M059J (cell line): ENCODE measurements at places on chromosomes 4 and X.

DNA sequence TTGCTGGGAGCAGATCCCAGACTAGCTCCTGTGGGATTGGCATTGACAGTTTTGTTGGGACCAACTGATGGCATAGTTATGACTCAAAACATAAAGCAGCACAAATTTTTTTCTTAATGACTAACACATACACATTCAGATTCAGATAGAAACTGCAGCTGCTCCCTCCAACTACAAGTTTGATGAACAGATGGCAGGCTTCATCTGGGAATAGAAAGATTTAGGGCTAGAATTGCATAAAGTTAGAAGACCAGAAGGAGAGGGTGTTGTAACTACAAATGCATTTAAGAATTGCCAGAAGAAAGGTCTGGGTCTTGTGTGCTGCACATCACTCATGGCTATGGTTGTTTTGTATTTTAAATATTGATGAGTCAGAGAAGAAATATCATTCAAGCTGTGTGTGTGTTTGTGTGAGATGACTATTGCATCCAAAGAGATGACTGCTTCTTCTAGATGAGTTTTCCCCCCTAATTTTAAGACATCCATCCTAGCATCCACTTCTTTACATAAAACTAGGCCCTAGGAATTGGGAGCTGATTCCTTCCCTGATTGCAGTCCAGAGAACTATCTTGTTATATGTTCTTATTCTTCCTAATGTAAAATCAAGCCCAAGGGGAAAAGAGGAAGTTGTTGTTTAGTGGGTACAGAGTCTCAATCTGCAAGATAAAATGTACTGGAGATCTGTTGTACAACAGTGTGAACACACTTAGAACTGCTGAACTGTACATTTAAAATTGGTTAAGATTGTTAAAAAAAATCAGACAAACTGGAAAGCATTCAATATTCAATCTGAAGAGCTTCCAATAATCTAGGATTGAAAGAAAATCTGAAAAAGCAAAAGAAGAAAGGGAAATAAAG lies 175.1 kb downstream of the PARM1 start:
- no peak for DNase-seq

GRCh38 chr4:105568584-105568983 lies 16.2 kb downstream of the ARHGEF38 start:
- DNase-seq, result no peak

GRCh38 chr4:187184508-187184907 lies 460.9 kb upstream of the FAT1 start:
- DNase-seq, result peak; percentile 76

- DNase-seq, result peak; percentile 76
Measured at GRCh38 chrX:16023790-16024734, 99.3 kb upstream of the GRPR start.

GRCh38 chr4:138252551-138252950 lies 10.4 kb upstream of the SLC7A11 start:
- no peak for DNase-seq

- peak; percentile 83 for DNase-seq
Measured at GRCh38 chrX:103254921-103255493, at the start of gene TCEAL8. Gene TCEAL8 (minus strand): TSS chrX:103255155. CDS start chrX:103253979, 1,176 bp downstream.

- DNase-seq, result no peak
Measured at GRCh38 chr4:137451172-137451825, 81.0 kb downstream of the PCDH18 start.

DNA sequence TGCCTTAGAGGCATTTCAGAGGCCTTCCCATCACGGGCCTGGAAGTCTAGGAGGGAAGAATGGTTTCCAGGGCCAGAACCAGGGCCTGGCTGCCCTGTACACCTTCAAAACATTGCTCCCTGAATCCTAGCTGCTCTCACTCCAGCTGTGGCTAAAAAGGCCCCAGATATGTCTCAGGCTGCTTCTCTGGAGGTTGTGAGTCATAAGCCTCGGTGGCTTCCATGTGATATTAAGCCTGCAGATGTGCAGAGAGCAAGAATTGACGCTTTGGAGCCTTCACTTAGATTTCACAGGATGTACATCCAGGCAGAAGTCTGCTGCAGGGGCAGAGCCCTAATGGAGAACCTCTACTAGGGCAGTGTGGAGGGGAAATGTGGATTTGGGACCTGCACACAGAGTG lies 502.5 kb downstream of the GRXCR1 start:
- DNase-seq, result peak; percentile 5

- DNase-seq, result no peak
Measured at GRCh38 chr4:103664436-103665075, 55.2 kb downstream of the TACR3 start.

DNA sequence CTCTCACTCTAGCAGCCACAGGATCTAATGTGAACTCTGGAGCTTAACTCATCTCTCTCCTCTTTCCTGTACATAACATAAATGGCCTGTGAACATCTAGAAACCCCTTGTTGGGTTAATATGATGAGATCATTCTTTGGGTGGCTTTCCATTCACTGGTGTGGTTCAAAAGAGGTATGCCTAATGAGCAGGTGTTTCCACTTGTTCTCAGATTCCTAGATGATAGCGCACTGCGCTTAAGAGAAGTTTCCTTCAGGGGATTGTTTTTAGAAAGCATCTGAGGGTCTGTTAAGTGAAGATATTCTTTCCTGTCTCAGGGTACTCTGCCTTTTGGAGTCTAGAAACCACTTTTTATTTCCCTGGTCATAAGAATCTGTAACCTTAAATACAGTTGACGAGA lies 32.5 kb downstream of the FRMPD4 start:
- no peak for DNase-seq

- peak; percentile 45 for DNase-seq
Measured at GRCh38 chrX:15142084-15142715, 127.7 kb downstream of the ASB9 start.

DNA sequence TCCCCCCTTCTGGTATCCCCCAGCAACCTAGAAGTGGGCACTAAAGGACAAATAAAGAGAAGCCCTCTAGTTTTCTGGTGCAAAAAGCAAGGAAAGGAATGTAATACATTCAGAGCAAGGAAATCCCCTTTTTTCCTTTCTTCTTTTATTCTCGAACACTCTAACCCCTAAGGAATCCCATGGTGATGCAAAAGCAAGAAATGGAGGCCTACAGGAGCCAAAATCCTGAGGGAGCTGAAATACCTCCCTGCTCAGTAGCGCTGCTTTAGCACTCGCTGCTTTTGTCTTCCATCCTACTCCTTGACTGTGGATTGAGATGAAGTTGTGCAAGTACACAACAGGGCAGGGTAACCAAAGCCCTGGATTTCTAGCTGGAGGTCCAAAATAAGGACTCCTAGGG lies 251.0 kb downstream of the PRDM5 start:
- no peak for DNase-seq

DNA sequence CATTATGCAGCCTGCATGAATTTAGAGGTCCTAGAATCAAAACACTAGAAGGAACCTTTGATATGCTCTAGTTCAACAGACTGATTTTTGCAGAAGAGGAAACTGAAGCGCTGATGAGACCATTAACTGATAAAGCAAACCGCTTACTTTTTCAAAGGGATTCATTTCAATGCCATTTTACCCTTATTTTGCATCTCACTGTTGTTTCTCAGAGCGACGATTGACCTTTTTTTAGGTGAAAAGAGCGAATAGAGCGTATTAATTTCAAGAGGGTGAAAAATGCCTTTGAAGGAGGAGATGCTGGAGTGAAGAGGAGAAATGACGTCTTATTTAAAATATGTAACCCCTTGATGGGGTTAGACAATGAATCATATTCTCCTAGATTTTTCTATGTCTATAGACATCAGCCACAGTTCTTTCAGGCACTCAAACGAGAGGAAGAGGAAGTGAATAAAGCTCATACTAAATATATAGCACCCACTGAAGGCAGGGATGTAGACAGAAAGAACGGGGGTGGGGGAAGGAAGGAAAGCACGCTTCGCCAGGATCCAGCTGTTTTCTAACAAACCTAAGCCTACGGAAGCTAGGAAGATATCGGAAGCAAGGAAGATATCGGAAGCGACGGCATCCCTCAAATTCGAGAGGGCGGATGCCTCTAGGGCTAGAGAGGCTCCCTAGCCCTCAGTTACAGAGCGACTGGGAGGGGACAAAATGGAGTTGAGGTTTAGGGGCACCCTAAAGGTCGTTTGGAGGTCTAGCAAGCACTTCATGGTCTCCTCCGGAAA lies 848 bp downstream of the ACSL4 start:
- peak; percentile 69 for DNase-seq

DNA sequence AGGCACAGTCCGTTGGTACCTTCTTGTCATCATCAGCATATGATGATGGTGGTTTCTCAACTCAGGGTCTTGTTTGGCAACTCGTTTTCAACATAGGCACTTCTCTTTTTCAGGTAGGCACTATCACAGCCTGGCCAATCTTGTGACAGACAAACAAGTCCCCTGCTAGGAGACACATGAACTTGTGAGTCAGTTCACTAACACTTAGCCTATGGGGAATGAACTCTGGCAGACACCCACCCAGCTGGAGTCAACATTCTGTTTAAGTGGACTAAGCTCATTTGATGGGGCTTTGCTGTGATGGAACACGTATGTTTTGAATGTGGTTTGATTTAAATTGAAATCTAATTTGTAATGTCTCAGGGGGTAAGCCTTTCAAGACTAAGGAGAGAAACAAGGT lies 100.7 kb upstream of the MAMLD1 start:
- DNase-seq, result no peak

DNA sequence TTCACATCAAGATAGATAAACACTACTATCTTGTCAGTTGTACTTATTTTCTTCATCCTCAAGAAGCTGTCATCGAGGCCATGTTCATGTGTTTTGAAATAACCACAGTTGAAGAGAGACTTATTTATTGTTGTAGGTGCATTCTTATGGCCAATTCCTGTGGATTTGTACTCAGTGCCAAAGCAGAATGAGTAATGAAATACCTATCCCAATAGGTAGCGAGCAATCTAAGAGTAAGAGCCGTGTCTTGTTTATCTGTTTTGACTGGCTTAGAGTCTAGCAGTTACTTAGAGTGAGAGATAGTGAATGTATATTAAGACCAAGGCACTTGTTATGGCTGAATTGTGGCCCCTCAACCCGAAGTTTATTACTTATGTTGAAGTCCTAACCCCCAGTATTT lies 631.0 kb upstream of the SPANXN1 start:
- DNase-seq, result no peak

GRCh38 chr4:160819791-160820190 lies 1344.0 kb downstream of the FSTL5 start:
- DNase-seq, result no peak

DNA sequence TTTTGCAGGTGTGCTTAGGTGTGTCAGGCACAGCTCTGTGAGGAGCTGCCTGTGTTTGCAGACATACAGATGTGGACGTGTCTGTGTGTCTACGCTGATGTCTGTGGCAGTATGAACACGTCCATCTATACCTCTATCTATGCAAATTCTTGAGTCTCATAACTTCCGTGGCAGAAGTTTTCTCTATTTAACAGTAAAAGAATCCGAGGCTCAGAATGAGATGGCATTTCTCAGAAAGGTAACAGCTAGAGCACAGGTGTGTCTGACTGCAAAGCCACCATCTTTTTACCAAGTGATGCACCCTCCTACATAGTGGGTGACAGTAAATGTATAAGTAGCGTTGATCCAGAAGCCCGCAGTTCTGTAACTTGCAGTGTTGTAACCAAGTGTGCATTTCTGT lies 39.9 kb upstream of the CYP4V2 start:
- DNase-seq, result no peak

- no peak for DNase-seq
Measured at GRCh38 chrX:72396117-72396516, 90.4 kb upstream of the CITED1 start.

DNA sequence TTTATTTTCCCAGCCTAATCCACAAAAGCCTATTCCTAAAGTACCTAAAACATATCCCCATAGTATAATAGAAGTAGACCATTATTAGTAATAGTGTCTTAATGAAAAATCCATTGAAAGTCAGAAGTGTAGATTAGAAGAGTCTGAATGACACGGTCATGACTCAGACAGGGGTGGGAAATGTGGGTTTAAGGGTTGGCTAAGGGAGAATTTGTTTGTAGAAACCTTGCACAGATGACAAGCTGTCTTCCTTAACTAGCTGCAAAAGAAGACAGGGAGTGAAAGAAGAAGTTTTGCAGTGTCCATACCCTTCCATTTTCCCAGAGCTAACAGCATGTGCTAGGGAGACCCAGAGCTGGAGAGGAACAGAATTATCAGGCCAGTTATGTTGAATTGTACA lies 242.7 kb upstream of the ETNPPL start:
- DNase-seq, result peak; percentile 35

GRCh38 chrX:153641627-153642026 lies 5.4 kb upstream of the DUSP9 start:
- no peak for DNase-seq
